GM20000 (cell line): ENCODE measurements at places on chromosomes 2 and 18.

- DNase-seq: no peak
These were observed 23.9 kb upstream of the GPR17 start for GRCh38 chr2:127621981-127622431.

- no peak for DNase-seq
These were observed 123.2 kb downstream of the DYSF start for GRCh38 chr2:71576541-71576940.

DNA sequence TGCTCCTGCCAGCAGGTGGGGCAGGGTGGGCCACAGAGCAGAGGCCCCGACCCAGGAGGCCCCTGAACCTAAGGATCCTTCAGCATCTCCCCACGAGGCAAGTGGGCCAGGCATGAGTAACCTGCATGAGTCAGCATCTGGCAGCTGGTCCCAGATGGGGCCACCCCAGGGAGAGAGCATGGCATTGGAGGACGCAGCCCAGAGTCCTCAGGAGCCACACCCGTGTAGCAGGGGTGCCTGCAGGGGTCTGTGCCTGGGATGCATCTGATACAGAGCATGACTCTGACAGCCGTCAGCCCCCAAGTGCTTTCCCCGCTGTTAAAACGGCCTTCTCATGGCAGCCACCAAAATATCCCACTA, 185.6 kb upstream of the SALL3 start:
- no peak for DNase-seq

DNA sequence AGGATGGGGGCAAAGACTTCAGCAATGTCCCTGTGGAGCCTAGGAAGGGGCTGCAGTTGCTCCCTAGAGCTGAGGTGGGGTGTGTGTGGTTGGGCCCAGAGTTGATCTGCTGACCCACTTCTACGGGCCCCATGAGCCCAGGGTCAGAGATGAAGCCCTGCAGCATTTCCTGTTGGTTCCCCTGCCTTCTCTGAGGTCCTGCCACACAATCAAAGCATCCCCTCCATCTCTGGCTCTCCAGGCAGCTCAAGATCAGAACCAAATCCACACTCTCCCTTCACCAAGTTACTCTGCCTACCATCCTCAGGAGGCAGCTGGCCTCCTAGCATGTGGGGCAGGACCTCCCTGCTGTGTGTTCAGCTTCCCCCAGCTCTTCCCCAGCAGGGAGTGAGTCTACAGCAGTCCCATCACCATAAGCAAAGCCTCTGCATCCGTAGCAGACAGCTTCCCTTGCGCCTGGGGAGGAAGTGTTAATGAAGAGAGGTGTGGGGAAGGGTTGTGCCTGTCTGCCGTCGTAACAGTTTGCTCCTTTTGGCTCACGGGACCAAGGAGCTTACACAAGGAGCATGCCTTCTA, 26.9 kb downstream of the TMEM247 start:
- DNase-seq: no peak

DNA sequence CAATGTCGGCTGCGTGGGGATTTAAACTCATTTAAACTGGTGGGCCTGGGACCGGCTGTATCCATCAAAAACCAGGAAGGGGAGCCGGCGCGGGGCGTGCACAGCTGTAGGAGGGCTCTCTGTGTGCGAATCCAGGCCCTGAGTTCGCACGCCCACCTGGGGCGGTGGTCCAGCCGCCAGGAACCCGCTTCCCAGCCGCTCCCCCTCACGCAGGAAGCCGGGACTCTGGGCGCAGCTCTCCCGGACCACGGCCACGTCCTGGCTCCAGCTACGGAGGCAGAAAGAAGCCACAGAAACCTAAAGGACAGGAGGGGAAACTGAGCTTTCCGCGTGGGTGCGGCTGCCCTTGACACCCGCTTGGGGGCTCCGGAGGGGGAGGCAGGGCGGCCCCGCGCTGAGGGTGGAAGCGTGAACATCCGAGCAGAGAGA, 80.6 kb downstream of the GFPT1 start:
- DNase-seq: no peak

DNA sequence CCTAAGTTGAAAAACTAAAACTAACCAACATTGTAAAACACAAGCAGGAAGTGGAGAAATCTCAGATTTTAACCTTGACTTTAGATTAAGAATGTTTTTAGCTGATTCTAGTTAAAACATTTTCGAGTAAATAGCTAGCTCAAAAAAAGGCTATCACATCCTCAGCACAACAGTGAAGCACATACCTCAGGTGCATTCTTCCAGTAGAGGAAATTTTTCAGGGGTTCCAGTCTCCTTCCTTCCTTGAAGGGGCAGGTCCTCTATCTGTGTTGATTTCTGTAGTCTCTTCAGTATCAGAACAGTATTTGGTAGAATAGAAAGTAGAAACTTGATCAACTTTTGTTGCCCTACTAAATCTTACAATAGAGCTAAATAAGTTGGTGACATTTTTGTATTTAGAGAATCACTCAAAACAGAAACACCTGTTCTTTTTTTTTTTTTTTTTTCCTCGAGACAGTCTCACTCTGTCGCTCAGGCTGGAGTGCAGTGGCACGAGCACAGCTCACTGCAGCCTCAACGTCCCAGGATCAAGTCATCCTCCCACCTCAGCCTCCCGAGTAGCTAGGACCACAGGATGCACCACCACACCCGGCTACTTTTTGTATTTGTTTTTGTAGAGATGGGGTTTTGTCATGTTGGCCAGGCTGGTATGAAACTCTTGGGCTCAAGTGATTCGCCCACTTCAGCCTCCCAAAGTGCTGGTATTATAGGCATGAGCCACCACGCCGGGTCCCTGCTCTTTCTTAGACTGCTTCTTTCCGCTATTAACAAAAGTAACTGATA, 6.9 kb upstream of the GPR155 start:
- DNase-seq: no peak

- peak; percentile 66 for DNase-seq
These were observed 70.1 kb downstream of the QPCT start for GRCh38 chr2:37414470-37414949.

GRCh38 chr18:57959278-57959677, 84.7 kb upstream of the NEDD4L start:
- peak; percentile 41 for DNase-seq

DNA sequence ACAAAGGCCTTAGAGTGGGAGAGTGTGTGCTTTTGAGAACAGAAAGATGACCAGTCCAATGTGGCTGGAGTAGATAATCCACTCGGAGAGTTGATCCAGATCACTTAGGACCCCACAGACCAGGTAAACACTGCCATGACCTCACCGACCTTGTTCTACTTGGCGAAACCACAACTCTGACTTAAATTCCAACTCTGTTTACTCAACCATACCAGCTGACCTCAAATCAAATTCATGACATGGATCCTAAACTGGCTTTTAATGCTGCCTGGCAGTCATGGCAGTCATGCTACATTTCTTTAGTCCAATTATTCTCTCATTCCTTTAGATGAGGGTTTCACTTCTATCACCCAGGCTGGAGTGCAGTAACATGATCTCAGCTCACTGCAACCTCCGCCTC, 347.1 kb upstream of the FAM98A start:
- no peak for DNase-seq

GRCh38 chr2:236755278-236755840, 185.7 kb downstream of the ACKR3 start:
- DNase-seq: no peak

DNA sequence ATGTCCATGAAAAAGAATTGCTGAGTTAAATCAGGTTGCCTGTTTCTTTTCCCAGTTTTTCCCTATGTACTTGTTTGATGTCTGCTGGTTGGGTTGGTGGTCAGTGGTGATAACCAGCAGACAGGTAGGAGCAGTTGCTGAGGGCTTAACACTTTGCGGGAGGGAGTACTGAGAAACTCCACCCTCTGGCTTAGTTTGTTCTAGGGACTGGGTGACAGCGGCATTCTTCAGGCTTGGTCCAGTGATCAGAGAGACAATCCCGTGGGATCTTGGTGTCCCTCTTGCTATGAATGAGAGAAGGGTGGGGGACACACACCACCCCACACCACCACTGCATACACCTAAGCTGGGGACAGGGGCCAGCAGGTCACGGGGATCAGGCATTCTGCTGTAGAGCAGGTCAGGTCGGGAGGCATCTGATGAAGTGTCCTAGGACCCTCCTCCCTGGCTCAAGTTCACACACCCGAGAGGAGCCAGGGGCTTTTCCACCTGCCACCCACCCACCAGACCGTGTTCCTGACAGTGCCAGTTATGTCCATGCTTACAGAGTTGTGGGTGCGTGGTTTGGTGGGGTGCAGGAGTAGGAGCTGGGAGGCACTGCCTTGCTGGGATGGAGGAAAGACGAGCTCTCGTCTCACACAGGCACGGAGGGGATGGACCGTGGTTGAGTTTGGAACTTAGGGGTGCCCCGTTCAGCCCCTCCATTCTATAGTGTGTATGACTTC, 21.3 kb upstream of the ALLC start:
- no peak for DNase-seq

GRCh38 chr18:21452796-21453510, 147.6 kb downstream of the ESCO1 start:
- DNase-seq: no peak

DNA sequence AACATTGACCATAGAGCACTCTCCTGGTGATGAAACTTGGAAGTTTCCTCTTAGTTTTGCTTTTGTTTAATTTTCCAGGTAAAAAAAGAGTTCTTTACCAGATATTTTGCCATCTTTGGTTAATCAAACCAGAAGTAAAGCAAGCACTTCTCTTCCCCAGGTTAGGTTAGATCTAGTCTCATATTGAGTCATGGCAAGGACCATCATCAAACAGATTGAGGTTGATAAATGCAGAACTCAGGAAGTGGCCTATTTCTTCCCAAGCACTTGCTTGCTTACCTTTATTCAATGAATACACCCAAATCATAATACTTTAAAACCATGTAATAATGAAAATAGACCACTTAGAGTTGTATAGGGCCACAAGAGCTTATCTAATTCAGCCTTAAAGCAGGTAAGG, 23.4 kb downstream of the DNAH6 start:
- DNase-seq: no peak

- no peak for DNase-seq
These were observed 68.3 kb downstream of the CD28 start for GRCh38 chr2:203774760-203775159.
